ENCODE measurements at places on chromosomes 3 and 15.

- no peak for DNase-seq
Observed at GRCh38 chr15:60889006-60889405, 340.1 kb downstream of the RORA start.

DNA sequence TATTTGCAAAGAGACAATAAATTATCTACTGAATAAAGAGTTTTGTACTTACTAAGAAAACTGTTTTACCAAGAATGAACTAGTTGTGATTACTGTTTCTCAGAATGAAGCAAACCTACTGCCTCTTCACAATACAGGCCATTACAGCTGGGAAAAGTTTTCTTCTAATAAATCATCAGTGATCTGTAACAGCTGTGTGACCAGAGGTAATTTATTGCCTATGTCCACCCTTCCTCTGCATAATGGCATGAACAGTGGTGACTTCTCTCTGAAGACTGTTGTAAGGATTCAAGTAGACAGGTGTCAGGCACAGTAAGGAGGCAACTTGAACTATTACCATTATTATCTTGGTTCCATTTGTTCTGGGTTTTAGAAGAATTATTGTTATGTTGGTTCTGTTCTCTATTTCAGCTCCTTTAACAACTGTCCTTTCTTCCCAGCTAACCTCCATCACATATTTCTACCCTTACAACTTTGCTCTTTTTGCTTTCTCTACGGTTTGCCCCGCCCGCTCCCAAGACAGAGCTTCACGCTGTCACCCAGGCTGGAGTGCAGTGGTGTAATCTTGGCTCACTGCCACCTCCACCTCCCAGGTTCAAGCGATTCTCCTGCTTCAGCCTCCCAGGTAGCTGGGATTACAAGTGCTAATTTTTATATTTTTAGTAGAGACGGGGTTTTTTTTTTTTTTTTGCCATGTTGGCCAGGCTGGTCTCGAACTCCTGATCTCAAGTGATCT, 51.5 kb downstream of the PRKAR2A start:
- no peak for DNase-seq

GRCh38 chr3:50926868-50927267, 252.1 kb downstream of the DOCK3 start:
- no peak for DNase-seq

DNA sequence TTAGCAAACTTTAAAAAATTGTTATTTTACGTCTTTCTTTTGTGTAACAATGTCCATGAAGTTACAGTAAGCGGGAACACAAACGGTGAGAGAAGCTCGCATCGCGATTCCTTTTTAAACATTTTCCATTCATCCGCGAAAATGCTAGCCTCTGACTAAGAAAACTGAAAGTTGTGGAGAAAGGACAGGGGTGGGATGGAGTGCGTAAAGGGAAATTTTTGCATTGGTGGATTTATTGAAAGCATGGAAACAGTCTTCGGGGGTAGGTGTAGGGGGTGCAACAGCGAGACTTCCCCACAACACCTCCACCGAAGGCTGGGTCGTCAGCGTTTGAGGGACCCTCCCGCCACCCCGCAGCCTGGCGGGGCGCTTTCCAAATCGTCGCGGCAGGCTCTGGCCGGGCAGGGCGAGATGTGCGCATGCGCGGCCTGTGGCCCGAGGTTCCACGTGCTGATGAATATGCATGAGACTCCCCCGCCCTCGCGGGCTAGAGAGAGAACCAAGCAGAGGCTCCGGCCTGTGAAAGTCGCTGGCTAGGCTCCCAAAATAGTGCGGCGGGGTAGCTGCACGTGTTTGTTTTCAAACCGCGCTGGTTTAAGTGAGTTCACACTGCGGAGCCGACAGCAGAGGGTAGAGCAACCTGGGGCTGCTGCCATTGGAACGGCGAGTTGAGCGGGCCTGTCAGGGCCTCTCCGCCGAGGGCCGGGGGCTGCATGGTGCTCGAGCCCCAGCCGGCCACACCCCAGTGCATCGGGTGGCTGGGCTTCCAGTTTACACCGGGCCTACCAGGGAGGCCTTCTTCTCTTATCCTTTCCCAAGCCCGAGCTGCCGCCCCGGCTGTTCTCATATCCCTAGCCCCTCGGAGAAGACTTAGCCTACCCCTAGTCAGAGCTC, 9.9 kb downstream of the ZIC1 start:
- DNase-seq, result peak; percentile 86

DNA sequence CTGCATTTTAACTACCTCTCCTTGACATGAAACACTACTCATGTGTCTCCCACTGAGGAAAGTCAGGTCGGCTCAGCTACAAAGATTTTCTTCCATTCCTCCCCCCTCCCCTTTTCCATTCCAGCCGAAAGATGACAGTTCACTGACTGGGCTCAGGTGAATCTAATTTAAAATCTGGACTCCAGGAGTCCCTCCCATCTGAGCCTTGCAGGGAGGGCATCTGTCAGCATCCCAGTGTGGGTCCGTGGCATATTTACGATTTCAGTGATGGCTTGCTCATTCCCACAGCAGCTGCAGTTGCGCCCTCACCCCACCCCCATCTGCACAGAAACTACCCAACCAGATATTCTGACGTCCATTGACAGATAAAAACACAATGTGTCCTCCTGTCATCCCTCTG, 153.7 kb upstream of the ARRDC4 start:
- DNase-seq, result no peak

DNA sequence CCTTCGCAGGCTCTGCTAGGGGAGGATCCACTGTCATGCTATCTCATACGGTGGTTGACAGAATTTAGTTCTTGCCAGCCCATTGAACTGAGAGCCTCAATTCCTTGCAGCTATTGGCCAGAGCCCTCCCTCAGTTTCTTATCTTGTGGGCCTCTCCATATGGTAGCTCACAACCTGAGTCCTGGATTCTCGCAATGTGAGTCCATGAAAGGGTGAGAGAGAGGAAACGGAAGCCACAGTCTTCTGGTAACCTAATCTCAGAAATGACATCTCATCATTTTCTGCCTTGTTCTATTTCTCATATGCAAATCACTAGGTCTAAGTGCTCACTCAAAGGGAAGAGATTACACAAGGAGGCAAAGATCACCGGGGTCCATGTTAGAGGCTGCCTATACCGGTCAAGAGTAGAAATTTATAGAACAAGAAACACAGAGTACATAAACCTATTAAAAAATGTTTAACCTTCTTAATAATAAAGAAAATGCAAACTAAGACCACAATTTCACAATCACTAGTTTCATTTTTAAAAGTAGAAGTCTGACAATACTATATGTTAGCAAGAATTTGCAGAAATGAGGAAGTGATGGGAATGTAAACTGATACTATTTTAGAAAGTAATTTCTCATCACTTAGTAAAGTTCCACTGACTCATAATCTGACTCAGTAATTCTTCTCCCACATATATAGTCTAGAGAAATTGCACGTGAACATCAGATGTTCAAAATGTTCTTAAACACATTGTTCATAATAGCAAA, 378.4 kb upstream of the AGTR1 start:
- DNase-seq, result no peak

- DNase-seq, result no peak
Observed at GRCh38 chr3:14766428-14767244, 52.1 kb upstream of the FGD5 start.

- DNase-seq, result no peak
Observed at GRCh38 chr3:108420926-108421325, 89.5 kb downstream of the MYH15 start.

GRCh38 chr3:50559702-50560101, 7.8 kb downstream of the C3orf18 start:
- DNase-seq, result no peak

- DNase-seq, result no peak
Observed at GRCh38 chr3:4232798-4233197, 70.4 kb upstream of the SETMAR start.

- no peak for DNase-seq
Observed at GRCh38 chr15:77474310-77474988, 53.8 kb downstream of the HMG20A start.

- DNase-seq, result no peak
Observed at GRCh38 chr3:16609927-16610580, 4.8 kb upstream of the DAZL start.

DNA sequence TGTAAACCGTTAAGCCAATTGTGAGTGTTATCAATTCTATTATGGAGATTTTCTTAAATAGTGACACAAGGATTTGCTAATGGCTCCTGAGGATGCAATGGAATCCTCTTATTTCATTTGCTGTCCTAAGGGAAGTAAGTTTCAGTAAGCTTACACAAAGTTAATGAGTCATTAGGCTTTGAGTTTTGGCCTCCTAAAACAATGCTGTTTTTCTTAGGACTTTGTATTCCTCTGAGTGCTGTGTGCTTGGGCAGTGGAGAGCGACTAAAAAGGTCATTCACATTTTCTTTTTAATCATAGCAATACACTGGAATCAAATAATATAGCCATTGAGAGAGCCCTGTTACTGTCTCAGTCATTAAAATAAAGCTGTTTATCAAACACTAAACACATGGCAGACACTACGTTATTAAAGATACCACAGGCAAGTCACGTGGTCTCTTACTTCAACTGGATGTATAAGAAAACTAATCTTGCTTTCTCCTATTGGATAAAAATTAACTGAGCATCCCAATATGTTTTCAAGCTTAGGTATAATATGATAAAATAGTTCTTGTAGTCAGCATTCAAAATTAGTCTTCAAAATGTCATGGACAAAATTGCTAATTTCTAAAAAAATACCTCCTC, 290.8 kb downstream of the NLGN1 start:
- no peak for DNase-seq

DNA sequence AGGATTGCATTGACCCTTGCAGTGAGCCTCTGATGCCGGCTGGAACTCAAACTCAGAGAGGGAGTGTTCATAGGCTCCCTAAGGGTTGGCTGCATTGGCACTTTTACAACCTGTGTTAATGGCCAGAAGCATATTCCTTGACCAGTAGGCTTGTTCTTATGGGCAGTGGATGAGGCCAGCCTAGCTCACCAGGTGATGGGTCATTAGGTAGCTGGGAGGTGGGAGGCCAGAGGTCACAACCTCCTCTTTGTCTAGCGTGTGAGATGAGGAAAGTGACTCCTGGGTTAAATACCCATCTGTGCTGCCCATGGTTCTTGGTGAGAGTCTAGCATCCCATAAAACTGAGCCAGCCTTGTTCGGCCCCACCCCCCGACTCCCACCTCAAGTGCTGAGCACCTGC, 275.7 kb upstream of the CTNNB1 start:
- DNase-seq, result no peak

DNA sequence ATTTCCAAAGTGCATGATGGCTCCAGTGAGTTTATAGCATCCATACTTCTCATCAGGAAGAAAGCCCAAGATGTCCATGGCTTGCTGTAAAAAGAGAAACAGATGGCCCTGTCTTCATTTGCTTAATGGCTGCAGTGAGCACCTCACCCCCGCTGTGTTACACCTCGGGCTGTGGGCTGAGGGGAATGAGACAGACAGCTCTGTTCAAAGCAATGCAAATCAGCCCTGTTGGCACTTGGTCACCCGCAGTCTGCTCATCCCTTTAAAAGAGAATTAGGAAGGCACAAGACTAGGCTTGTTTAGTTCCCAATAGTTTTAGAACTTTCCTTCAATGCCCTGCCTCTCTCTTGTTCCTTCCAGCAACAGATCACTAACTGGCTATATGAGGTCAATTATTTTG, 25.2 kb downstream of the MYH15 start:
- no peak for DNase-seq

- no peak for DNase-seq
Observed at GRCh38 chr3:139957844-139958243, 22.9 kb downstream of the CLSTN2 start.

- DNase-seq, result no peak
Observed at GRCh38 chr3:61008998-61009380, 242.3 kb downstream of the FHIT start.

DNA sequence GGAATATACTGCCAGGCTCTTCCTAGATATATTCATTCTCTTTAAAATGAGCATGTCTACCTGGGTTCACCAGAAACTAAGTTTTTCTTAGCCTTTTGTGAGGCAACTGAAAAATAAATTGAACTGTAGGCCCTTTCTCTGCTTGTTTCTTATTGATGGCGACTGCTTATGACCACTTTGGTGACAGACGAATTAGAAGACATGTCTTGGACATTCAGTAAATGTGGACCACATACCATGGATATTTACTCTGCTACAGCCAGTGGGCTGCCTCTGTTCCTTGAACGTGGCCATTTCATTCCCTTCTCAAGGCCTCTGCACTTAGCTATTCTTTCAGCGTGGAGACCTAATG, 603 bp upstream of the SELENOK start:
- DNase-seq, result no peak

DNA sequence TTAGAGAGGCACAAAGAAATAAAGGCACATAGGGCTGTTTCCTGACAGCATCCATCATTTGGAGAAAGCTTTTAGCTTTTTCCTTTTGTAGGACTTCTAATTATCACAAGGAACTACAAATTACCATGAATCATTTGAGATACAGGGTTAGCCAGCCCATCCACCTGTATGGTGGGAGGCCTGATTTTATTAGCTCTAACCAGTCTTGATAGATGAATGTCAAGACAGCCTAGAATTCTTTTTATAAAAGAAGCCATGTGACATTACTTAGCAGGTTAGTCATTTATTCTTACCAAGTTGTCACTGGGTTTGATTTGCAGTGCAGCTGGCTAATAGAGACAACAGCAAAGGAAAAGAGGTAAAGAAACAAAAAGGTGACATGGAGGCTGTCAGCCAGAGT, 618.1 kb downstream of the ZNF385D start:
- no peak for DNase-seq

GRCh38 chr15:39778021-39778420, 4.6 kb downstream of the FSIP1 start:
- DNase-seq, result no peak

- no peak for DNase-seq
Observed at GRCh38 chr3:72213296-72214065, 428.5 kb upstream of the PROK2 start.

GRCh38 chr15:44471885-44472455, 44.5 kb downstream of the CTDSPL2 start:
- DNase-seq, result no peak

- DNase-seq, result no peak
Observed at GRCh38 chr3:130609166-130609979, 92.4 kb downstream of the COL6A6 start.

GRCh38 chr3:155356594-155357370, 63.3 kb upstream of the STRIT1 start:
- DNase-seq, result no peak

DNA sequence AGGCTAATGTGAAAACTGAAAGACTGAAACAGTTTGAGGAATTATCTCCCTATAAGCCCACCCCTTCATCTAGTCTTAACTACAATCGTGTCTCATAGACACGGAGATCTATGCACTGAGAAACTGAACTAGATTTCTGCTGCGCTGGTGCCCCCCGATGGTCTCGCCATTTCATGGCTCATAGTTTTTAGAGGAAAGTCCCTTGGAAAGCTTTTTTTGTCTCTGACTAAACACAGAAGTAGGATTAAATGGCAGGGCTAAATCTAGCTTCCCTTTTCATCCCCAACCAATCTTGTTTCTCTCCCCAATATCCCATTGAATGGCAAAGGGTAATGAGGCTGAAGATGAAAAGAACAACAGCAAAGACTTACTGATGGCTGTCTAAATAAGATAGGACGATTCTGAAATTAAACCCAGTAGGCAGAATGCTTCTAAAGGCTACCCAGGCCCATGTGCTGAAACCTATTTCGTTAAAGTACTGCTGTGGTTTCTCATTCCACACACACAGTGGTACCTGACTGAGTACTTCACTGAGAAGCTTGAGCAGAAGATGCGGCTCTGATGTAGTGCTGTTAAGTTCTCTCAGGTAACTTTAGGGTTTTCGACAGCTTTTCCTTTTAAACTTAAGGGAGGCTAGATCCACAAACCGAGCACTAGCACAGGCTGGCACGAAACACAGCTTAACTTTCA, 142.7 kb downstream of the GADL1 start:
- DNase-seq, result no peak

GRCh38 chr3:157948605-157949383, 157.4 kb downstream of the SHOX2 start:
- DNase-seq, result no peak

- DNase-seq, result peak; percentile 53
Observed at GRCh38 chr15:66603301-66604179, 37.7 kb upstream of the LCTL start.
